ENCODE measurements at places on chromosomes 7 and 10.

DNA sequence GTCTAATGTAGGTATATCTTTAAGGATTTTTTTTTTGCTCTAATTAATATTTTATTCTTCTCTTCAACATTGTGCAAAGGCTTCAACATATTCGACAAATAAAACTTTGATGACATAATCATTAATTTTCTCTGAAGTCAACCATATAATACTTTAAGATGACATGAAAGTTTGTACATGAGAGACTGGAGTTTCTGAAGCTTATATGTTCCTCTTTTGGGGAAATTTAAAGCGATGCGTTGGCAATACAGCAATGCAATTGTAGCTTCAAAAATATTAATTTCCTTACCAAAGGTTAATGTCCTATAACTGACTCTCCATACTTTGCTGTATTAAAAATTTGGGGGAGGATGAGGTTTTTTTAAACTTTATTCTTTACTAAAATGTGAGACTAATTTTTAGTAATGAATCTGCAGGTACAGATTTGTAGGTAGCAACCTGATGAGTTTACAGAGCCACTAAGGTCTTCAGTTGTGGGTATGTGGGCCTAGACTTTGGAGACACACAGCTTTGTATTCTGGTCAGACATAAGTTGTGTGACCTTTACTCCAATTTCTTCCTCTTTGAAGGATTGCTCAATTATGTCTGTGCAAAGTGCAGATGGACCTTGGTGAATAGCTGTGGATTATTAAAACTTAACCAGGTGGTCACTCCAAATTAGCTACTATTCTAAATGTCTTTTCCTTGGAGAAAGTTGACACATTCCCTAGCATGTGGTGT lies 18.0 kb upstream of the LIPA start:
- no peak for DNase-seq

DNA sequence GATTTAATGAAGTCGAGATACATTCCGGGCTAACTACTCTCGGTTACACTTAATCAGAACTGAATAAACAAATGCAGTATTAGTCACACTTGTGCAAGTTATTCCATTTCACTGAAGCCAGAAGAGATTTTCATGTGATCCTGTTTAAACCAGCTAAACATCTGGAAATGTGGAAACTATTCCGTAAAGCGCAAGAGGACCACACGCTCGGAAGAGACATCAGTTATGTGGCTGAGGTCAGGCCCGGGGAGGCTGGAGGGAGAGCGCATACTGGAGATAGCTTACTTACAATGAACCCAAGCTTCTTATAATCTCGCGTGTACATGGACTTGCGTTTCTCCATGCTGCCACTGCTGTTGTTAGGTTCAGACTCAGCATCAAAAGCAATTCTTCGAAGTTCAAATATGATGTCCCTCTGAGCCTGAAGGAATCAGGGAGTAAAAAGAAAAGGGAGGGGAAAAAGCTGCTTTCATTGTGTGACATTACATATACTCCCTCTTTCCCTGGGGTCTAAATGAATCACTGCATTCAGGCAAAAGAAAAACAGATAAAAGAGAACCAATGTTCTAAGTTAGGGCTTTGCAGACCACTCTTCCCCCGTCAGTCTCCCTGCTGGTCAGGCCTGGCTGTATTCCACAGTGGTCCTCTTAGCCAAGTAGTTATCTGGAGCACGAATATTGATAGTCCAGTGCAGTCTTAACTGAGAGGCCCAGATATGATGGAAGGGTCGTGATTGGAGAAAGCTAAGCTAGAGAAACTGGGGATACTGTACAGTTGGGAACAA lies 237.4 kb downstream of the ELMO1 start:
- no peak for DNase-seq

DNA sequence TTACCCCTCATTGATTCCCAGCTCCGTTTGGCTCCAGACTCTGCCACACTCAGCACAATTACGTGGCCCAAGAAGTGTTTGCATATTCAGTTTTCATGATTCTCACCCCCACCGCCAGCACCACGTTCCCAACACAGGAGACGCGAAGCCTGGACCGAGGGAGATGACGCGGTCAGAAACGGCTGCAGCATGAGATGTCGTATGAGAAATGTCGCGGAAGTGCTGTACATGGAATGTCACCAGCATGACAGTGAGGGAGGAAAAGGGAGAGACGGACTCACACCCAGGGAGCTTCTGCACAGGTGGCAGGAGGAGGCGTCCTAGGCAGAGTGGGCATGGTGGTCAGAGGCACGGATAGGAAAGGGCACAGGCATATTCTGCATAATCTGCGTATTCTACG lies 188.3 kb downstream of the WDR37 start:
- no peak for DNase-seq

DNA sequence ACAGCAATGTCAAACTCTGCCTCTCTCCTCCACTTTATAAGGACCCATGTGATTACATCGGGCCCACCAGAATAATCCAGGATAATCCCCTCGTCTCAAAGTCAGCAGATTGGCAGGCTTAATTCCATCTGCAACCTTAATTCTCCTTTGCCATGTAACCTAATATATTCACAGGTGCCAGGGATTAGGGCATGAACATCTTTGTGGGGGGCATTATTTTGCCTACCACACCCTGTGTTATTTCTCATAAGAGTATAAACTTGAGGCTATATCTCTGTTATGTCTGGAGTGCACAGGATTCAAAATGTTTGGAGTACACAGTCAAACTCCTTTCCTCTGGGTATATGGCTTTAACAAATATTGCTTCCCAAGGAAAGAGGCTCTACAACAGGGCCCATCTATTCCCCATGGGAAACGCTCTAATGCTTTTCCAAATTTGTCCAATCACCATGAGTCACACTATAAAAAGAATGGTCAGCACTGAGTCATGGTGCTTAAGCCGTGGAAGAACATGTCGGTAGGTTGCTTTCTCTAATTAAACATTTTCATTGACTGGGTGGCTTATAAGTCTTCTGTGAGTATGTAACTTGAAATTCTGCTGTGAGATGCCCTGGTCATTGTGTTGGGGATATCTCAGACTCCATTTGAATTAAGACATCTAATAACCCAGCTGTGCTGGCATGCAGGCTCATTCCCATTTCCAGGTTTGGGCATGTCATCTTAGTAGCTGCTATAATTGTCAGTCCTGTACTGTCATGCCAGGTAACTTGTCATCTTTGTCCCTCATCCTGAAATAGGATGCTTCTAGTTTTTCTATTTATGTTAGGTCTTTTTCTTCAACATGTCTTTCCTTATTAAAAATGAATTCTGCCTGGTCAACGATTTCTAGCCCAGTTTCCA lies 11.5 kb upstream of the AKR1B10 start:
- peak; percentile 74 for DNase-seq

DNA sequence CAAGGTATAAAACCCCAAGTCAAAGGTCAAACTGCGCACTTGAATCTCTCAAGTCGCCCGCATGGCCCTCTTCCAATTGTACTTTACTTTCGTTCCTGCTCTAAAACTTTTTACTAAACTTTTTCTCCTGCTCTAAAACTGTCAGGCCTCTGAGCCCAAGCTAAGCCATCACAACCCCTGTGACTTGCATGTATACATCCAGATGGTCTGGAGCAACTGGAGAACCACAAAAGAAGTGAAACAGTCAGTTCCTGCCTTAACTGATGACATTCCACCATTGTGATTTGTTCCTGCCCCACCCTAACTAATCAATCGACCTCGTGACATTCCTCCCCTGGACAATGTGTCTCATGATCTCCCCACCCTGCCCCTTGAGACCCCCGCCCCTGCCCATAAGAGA lies 35.6 kb upstream of the PIK3CG start:
- DNase-seq: no peak

DNA sequence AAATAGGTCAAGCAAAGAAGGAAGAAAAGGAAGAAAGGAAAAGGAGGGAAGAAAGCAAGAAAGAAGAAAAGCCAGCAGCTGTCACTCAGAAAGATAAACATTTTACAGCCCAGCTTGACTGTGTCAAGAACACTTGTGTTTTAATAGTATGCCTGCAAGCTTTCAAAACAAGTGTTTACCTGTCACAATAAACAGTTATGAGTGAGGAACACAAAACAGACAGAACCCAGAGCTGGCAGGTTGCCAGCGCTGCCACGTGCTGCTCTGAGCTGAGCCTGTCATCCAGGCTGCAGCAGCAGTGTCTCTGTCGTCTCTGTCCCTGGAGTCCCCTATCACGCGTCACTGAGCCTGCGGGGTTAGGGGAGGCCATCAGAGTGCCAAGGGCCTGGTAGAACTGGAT lies 827.6 kb upstream of the AUTS2 start:
- no peak for DNase-seq
